Immature natural killer cell (primary cell): ENCODE measurements at places on chromosomes 2 and 18.

DNA sequence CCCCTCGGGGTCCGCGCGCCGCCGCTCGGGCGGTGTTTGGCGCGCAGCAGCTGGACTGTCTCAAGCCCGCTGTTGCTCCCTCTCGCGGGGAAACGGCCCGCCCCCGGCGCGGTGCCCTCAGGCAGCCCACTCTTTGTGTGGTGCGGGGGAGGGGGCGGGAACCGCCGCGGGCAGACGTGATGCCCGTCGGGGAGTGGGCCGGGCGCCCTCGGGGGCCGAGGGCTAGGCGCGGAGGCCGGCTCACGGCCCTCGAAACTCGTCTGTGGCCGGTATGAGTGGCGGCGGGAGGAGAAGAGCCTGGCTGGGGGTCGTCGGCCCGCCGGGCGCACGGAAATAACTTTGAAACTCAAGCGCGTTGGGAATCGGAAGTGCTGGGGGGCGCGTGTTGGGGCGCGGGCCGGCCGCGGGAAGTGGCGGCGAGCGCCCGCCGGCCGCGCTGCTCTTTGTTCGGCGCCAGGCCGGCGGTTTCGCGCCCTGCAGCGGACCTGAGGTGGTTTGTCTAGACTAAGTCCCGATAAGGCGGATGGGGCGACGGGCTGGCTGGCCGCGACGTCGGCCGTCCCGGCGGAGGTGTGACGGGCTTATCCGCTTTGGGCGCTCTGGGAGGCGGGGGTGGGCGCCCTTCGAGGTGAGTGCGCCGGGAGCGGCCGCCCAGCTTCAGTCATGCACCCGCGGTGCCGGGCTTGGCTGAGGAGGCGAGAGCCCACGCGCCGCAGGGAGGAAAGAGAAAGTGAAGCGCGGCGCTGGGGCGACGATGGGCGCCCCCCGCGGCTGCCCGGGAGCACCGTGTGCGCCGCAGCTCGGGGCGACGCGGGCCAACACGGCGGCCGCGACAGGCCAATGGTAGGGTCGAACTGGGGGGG lies 679 bp downstream of the PTMA start:
- DNase-seq: peak; percentile 93

DNA sequence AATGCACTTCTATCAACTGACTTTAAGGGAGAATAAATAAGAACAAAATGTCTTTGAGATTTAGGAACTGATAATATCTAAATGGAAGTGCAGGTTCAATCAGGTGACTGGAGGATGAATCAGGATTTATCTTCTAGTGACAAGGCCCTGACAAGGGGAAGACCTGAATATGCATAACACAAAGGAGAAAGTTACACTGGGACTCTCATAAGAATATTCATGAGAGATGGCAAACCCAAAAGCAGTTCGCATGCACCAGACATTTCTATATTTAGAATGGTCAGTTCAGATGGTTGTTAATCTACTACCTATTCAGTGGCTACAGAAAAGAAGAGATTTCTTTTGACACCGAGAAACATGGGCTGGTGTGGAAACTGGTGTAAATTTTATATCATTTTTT lies 1771.3 kb upstream of the LRRTM1 start:
- no peak for DNase-seq

- DNase-seq: no peak
Observed at GRCh38 chr2:222739939-222740338, 68.5 kb downstream of the MOGAT1 start.

- no peak for DNase-seq
Observed at GRCh38 chr2:230905448-230906421, 19.3 kb downstream of the GPR55 start.

GRCh38 chr18:12462242-12462641 lies 54.5 kb downstream of the PRELID3A start:
- no peak for DNase-seq

- no peak for DNase-seq
Observed at GRCh38 chr2:63192169-63192888, 141.7 kb downstream of the OTX1 start.

DNA sequence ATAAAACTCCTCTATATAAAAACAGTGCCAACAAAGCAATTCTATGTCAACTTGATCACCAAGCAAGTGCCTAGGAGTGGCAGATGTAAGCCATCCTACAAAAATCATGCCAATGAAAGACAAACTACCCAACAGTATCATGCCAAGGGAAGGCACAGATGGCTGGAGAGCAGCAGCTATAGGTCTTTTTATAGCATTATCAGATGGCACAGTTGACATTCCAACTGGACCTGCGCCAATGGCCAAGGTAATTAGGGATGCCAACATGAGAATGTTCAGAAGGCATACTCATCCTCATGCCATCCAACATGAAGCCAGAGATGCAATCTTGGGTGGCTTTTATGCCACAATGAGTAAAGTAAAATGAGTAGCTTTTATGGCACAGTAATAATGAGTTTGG lies 237.3 kb downstream of the OTX1 start:
- DNase-seq: no peak

DNA sequence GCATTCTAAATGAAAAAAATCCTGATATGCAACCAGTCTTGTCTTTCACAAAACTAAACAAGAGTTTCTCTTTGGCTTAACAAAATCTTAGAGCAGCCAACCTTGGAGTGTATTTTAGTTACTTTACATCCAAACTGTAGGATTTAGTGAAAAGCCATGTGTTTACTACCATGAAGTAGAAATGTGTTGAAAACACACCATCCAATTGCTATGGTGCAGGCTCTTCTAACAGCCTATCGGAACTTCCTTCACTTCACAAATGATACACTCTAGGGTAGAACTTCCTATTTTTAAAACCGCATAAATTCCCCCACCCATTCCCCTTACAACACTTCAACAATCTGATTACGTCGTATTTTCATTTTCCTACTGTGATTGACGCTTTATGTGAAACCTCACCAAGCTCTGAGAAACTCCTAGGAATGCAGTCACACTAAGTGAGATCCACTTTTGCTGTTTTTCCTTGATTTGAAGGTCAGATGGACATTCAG lies 74.4 kb upstream of the MAP4K4 start:
- DNase-seq: peak; percentile 1

- no peak for DNase-seq
Observed at GRCh38 chr18:61883547-61883946, 9.3 kb downstream of the RNF152 start.

DNA sequence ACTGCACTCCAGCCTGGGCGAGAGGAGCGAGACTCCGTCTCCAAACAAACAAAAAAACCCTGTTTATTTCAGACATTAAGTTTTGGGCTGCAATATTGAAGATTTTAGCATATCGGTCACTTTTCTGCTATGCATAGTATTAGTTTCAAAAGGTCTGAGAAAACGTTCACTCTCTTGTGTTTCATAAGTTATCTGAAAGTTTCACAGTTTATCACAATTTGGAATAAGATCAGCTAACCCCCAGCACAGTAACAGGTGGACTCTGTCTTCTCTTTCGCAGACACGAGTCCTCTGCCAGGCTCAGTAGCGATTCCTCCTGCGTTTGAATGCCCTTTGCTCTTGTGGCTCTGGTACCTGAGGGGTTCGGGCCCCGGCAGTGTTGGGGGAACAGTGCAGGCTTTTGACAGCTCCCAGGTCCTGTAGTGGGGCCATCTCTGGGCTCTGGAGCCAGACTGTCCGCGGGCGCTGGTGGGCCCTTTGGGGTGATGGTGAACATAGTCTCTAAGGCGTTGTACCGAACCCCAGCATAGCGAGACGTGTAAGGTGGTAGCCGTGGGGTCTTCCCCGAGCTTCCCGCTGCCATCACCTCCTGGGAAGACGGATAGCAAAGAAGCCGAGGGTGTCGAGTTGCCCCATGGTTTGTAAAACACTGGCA lies 20.4 kb downstream of the NFATC1 start:
- no peak for DNase-seq

DNA sequence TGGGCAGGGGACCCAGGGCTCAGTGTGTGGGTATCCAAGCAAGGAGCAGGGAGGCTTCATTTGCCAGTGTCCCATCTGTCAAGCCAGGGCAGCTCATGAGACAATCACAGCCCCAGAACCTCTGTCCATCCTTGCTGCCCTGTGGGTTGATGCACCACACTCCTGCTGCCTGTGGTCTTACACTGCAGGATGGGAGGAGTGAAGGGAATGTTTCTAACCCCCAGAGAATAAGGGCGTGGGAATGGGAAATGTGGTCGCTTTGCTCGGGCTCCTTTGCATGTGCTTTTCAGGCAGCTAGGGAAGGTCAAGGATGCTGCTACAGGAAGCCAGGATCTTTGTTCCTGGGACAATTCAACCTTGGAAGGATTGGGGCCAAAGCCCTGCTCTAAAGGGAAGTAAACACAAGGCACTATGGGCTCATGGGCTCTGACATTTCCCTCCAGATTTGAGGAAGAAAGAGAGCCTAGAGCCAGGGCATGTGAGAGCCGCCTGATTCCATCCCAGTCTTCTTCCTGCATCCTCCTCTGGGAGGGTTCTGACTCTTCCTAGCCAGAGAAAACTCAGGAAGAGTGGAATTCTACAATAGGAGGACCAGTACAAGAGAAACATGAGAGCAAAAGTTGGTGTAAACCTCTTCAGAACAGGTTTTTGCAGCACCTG lies 18.8 kb upstream of the MAP3K20 start:
- no peak for DNase-seq

GRCh38 chr2:155485141-155485842 lies 786.8 kb downstream of the KCNJ3 start:
- no peak for DNase-seq

GRCh38 chr2:190462181-190462580 lies 54.0 kb downstream of the MFSD6 start:
- no peak for DNase-seq

DNA sequence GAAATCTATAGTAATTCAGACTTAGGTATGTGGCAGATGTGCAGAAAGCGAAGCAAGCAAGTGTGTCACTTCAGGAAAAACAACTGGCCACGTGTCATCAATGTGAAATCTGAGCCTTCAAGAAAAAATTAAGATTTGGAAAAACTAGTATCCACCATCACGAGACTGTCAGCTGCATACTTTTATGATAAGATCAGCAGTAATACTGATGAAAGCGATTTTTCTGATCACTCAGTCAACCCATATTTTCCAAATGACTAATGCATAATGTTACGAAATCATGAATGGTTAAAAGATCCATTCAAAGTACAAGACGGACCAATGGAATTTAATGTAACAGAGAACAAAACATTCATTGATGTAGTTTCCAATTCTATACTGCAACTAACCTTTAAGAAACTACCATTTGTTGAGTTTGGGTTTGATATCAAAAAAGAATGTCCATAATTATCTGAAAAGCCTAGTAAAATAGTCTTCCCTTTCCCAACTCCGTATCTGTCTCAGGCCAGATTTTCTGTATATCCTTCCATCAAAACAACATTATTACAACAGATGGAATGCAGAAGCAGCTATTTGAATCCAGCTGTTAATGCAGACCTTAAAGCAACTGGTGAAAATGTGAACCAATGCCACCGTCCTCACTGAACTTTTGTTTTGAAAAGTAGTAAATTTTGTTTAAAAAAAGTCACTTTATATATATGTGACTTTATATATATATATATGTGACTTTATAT lies 17.0 kb upstream of the BCL2 start:
- DNase-seq: no peak
